ENCODE measurements at places on chromosomes 2 and 18. TPM values are rescaled to one million over a fixed set of nuclear protein-coding genes. Genes with fewer than 3 reads are reported as not detected.

Gene DSC1
- total RNA-seq = not detected

Gene MGAT4A
- total RNA-seq = 2.6 TPM

Gene CERKL
- 0.31 TPM for total RNA-seq

Gene TEKT4
- not detected for total RNA-seq

Gene SPATA3
- total RNA-seq = not detected

Gene FBXO15
- total RNA-seq = 0.48 TPM

Gene ZEB2
- total RNA-seq = 8.6 TPM

Gene METTL5
- 66.8 TPM for total RNA-seq

Gene GYPC
- not detected for total RNA-seq

Gene TIMM21
- 58.3 TPM for total RNA-seq

Gene LYG1
- 1.7 TPM for total RNA-seq

Gene C2orf72
- total RNA-seq = 7.5 TPM

Gene CHRNA1
- total RNA-seq = not detected

Gene GTF3C2
- total RNA-seq = 56.3 TPM

Gene TYMS
- total RNA-seq = 167 TPM

Gene ARHGAP25
- 0.22 TPM for total RNA-seq

Gene ZNF514
- total RNA-seq = 6.6 TPM

Gene ME2
- 29.7 TPM for total RNA-seq

Gene DPP10
- total RNA-seq = not detected

Gene DLX1
- 2.7 TPM for total RNA-seq

Gene DNER
- 11.8 TPM for total RNA-seq

Gene HOXD13
- 0.18 TPM for total RNA-seq

Gene IL36G
- not detected for total RNA-seq

Gene REG1B
- total RNA-seq = not detected

Gene UPP2
- not detected for total RNA-seq

Gene SERPINB13
- total RNA-seq = not detected

Gene LBX2
- 3.2 TPM for total RNA-seq

Gene SUCLG1
- total RNA-seq = 93.5 TPM

Measured in A549 treated with AZD2906 at 1 μM for 4 hours (cell line).